ENCODE measurements at places on chromosomes 4 and X. TPM values are rescaled to one million over a fixed set of nuclear protein-coding genes. Genes with fewer than 3 reads are reported as not detected.

CRLF2 gene
- polyA plus RNA-seq = not detected

- DNase-seq = no peak
Observed at GRCh38 chrX:7263330-7263729, 115.4 kb upstream of the PUDP start.

- DNase-seq = no peak
Observed at GRCh38 chr4:183355405-183355804, 33.2 kb upstream of the CLDN24 start.

DNA sequence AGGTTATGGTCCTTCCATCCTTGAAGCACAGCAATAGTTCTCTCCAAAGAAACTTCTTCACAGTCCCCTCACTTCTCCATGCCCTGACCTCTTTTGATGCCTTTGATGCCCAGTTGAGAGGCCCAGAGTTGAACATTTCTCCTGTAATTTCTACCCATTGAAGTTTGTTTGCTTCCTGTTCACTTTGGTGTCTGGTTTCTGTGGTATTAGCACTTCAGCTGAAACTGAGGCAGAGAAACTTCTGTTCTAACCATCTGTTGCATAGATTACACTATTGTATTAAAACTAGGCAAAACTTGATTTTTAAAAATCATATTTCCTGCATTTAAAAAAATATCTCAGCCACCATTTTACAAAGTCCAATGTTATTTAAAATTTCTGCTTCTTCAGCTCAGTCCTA, 89.8 kb upstream of the ADGRG2 start:
- DNase-seq = no peak

MAGEB17 gene
- not detected for polyA plus RNA-seq

ATP11C gene
- 5.9 TPM for polyA plus RNA-seq

CT45A1 gene
- polyA plus RNA-seq = not detected

GRCh38 chr4:187006189-187006618, 282.5 kb upstream of the FAT1 start:
- no peak for DNase-seq

COL4A6 gene
- polyA plus RNA-seq = not detected

NOX1 gene
- polyA plus RNA-seq = not detected

GYPA gene
- polyA plus RNA-seq = not detected

DNA sequence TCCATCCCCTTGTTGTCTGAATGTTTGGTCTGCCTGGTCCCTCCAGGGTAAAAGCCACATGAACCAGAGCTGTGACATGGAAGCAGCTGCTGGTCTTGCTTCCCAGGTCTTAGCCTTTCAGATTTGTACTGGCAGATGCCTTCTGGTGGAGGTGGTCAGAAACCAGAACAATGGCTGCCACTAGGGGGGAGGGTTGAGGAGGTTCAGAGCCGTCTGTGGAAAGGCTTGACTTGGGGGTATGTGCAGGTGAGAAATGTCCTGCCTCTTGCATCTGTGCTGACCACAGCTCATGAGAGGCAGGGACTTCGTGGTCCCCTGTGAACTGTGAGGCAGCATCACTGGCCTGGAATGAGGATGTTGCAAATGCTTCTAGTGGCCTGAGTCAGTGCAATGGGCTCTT, 144.2 kb upstream of the WDR1 start:
- DNase-seq = no peak

RAB40AL gene
- polyA plus RNA-seq = not detected

HSD17B13 gene
- 0.14 TPM for polyA plus RNA-seq

EDNRA gene
- not detected for polyA plus RNA-seq

DNA sequence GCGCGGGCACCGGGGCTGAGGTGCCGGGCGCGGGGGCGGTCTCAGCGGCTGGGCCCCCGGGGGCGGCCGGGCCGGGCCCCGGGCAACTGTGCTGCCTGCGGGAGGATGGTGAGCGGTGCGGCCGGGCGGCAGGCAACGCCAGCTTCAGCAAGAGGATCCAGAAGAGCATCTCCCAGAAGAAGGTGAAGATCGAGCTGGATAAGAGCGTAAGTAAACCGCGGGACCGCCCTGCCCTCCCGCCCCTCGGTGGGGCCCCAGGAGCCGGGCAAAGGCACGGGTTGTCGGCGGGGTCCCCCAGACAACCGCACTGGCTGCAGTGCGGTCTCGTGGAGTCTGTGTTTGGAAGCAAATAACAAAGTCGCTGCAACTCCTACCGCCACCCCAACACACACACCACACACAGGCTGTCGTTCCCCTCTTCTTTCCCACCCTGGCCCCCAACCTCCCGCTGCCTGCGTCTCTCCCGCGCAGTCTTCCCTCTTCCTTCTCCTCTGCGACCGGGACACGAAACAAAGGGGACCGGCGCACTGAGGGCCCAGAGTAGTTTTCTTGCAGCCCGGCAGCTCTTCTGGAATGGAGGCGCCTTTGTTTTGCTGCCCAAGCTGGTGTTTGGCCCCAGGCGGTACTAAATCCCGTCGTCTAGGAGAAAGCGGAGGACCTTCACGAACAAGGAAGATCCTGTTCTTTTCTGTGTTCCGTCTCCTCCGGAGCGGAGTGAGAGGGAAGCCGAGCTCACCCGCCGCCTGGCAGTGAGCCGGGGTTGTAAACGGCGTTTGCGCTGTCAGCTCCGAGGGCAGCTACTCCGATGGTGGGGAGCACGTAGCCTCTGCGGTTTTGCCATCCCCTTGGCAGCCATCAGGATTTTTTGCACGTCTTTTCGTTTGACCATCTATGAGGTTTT, 788 bp downstream of the SAP30 start:
- DNase-seq = peak; percentile 40

DNA sequence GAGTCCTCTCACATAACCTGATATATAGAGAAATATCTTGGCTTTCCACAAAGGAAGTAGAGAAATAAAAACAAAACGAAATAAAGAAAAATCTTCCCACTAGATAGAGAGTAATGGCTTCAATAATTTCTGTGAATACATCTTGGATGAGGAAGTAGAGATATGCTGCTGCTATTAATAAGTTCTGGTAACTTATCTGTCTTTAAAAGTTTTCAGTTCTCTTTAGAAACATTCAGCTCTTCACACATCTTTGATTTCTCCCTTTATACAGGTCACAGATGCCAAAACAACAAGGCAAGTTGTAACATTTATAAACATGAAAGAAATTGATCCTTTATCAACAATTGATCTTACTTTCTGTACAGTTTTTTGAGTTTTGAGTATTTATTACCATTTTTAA, 615.8 kb downstream of the TRAM1L1 start:
- DNase-seq = no peak

GRCh38 chrX:115174548-115174947, 14.7 kb upstream of the RBMXL3 start:
- no peak for DNase-seq

USP17L13 gene
- not detected for polyA plus RNA-seq

- no peak for DNase-seq
Observed at GRCh38 chr4:96993560-96993959, 1149.7 kb downstream of the STPG2 start.

DNA sequence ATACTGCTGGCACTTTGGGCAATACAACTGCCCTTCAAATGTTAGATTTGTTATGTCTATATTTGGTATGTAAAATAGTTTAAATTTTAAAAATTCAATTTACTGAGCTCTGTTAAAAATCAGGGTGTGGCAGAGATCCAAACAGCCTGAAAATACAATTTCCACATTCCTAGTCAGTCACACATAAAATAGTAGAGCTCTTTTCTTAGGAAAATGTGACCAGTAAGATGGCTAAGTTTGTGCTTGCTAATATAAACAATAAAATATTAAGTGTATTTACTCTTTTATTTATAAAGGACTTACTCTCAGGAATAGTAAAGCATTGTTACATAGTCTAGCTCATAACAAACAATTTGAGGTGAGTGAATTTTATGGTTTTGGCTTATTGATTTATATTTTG, 200.2 kb downstream of the DKK2 start:
- DNase-seq = no peak

PPP1R3F gene
- polyA plus RNA-seq = 4.8 TPM

GRCh38 chrX:131225078-131225477, 64.0 kb downstream of the IGSF1 start:
- no peak for DNase-seq

C1QTNF7 gene
- polyA plus RNA-seq = not detected

GRCh38 chr4:1567808-1568581, 116.1 kb downstream of the FAM53A start:
- DNase-seq = no peak

DNA sequence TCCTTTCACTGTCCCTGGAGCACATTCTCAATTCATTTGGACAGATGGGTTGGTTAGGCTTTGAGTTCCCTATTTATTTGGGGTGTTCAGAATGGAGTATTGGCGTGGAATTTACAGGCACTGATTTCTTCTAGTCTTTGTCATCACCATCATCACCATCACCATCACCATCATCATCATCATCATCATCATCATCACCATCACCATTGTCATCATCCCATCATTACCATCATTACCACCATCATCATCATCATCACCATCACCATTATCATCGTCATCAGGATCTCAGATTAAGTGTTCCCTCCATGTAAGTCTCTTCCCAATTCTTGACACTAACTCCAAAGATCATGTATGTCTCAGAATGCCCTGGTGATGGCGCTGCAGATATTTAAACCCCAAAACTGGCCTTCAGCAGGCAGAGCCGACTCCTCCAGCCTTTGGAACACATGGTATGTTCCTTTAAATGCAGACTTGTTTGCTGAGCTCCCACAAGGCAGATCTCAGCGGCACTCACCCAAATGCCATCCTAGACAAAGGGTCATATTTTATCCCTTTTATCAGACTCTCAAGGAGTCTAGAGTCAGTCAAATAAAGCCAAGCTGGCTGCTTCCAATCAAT, 19.8 kb upstream of the FAM9A start:
- DNase-seq = no peak

DNA sequence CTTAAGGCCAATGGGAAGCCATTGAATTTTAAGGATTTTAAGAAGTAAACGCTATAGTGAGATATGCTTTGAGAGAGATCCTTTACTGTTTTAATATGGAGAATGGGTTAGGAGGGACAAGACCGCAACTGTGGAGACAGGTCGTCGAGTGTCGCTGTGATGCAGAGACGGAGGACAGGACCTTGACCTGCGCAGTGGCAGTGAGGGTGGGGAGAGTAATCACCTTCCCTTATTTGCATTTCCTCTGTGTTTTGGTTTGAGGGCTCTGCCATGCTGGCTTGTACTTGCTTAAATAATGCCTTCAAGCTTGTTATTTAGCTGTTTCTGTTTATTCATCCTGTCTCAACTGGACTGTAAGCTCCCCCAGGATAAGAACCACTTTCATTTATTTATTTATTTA, 345.0 kb downstream of the FBXW7 start:
- no peak for DNase-seq

- DNase-seq = no peak
Observed at GRCh38 chr4:174461466-174462106, 60.7 kb downstream of the HPGD start.

DNA sequence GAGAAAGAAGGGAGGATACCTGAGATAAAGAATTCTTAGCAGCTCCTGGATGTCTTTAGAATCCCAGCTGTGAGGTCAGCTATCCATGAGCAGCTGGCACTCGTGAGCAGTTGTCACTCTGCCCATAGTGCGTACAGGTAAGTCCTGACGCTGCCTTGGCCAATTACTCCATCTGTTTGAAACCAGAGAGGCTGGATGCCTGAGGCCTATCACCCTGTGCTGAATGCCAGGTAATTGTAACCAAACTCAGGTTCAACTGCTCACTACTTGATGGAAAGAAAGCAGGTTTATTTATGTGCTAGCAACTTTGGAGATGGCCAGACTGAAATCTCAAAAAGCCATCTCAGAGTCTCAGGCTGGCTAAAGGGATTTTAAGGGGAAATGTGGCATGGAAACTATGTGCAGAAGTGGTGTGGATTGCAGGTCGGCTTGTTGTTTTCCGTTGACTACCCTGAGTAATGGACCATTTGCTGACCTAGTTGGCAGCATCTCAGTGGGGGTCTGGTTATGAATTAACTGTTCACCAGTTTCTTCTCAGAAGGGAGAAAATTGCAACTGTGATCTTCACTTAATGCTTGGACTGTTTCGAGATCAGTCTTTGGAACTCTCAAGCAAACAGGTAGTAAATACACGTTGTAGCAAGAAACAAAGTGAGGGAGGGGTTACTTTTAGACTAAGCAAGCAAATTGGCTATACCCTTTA, 1614.0 kb upstream of the PCDH10 start:
- no peak for DNase-seq

DNA sequence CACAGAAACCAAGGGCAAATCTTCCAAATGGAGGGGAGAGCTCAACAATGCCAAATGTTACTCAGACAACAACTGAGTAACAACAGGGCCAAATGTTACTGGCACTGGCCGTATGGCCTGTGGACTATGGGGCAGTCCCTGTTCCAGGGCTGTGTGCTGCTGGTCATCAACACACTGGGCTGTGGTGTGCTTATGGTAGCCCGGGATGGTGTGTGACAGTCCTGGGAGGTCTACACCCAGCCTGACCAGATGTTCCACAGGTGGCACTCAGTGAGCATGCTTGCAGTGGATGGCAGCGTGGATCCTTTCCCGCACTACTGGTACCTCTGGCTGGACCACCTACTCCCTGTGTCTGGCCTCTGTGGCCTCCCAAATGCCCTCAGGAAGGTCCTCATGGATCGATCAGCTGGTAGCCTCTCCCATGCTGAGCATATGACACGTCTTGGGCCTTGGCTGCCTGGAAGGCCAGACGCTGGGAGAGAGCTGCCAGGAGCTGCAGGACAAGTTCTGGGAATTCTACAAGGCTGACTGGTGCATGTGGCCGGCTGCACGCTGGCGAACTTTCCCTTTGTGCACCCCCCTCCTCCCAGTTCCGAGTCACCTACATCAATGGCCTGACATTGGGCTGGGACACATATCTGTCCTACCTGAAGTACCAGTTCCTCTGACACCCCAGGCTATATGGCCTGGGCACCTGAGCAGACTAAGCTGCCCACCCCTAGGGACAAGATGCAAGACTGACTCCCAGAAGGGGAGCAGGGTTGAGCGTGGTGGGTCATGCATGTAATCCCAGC, 59.7 kb upstream of the IQSEC2 start:
- DNase-seq = no peak

- peak; percentile 11 for DNase-seq
Observed at GRCh38 chrX:9466124-9466495, 1.3 kb downstream of the TBL1X start.

CNOT6L gene
- 44.9 TPM for polyA plus RNA-seq

- DNase-seq = no peak
Observed at GRCh38 chr4:97279391-97279790, 863.9 kb downstream of the STPG2 start.

ITIH6 gene
- not detected for polyA plus RNA-seq

DNA sequence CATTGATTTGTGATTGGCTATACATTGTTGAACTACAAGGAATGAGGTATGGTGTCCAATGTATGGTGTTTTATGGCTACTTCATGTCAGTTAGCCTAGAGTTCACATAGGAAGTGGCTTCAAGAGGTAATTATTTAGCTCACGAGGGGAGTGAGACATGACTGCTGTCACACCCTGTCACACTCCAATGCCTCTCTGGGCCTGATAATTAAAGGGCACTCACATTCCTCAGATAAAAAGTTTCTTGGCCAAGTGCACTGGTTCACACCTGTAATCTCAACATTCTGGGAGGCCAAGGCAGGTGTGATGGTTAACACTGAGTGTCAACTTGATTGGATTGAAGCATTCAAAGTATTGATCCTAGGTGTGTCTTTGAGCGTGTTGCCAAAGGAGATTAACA, 65.0 kb upstream of the DDX60 start:
- no peak for DNase-seq

- no peak for DNase-seq
Observed at GRCh38 chr4:3307486-3307885, 14.7 kb downstream of the RGS12 start.

GRIA2 gene
- not detected for polyA plus RNA-seq
